ENCODE measurements at places on chromosomes 2 and 18.

- DNase-seq: no peak
Observed at GRCh38 chr2:129764376-129765325, 214.8 kb upstream of the RAB6C start.

- DNase-seq: no peak
Observed at GRCh38 chr2:6372317-6372901, 493.3 kb downstream of the CMPK2 start.

- DNase-seq: no peak
Observed at GRCh38 chr2:234963773-234964615, 12.2 kb downstream of the SH3BP4 start.

- no peak for DNase-seq
Observed at GRCh38 chr2:226730481-226730880, 69.1 kb downstream of the IRS1 start.

Measured in GOT3 (cell line).